ENCODE measurements at places on chromosomes 2 and 18.

DNA sequence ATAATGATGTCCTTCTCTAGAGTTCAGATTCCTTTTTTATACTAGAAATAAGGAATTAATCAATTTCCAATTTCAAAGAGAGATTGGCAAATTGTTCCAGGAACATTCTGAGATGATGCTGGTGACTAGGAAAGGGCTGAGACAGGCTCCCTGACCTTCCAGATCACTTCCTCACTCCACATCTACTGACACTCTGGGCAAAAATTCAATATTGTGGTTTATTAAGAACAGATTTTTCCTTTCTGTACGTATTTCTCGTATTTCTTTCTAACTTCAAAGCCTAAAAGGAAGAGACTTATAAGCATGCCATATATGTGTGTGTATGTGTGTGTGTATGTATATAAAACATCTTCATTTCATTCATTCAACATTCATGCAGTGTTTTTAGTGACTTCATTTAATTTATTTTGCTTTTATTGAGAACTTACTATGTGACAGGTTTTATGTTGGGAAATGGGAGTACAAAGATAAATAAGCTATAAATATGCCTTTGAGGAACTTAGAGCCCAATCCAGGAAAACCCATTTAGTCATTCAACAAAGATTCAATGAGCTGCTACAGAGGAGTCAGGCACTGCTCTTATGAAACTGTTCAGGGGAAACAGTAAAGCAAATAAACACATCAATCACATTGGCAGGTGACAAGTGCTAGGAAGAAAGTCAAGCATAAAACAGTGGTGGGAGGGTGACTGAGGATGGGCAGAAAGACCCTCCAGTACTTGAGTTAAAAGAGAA is 137.9 kb downstream of the RDH14 start:
- no peak for DNase-seq

DNA sequence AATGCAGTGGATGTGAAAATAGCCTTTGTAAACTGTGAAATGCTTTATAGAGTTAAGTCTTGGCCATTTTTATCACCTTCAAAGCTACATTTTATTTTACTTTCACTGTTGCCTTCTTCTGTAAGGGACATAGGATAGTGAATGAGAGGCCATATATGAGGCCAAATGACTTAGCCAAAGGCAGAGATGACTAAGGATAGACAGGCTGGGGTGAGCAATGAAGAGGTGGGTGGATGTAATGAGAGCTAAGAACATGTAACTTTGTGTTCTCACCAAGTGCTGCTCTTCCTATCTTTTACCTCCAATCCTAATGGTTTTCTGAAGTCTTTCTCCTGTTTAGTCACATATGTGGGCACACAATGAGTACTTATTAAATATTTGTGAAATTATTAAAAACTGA is 101.9 kb downstream of the MBD5 start:
- no peak for DNase-seq

DNA sequence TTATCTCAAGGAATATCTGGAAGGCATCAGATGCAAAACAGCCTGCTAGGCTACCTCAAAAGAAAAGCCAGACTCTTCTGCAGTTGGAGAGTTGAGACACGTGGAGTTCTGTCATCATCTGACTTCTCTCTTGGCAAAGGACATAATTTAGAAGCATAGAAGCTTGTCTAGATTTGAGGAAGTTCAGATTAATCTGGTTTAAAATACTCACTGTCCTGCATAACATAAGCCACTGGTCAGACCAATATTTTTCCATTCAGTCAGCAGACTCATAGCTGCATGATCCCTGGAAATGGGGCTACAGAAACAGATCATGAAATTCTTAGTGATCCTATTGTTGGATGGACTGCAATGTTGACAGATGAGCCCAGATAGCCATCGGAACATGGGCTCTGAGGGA is 349.0 kb downstream of the TXNL1 start:
- no peak for DNase-seq

DNA sequence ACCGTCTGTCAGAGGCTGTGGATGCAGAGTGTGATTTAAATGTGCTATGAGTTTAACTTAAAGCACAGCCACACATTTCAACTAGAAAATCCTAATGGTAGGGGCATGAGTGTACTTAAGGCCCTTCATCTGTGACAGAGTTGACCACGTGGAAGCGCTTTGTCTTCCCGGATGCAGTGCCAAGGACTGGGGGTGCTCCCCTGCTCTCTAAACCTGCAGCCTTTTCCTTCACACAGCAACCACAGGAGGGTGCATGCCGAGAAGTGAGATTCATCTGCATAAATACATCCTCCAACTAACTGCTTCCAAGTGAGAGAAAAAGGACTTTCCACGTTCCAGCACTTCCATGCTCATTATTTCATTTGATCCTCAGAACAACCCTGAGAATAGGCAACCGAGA is 149.6 kb downstream of the MYT1L start:
- DNase-seq: no peak

DNA sequence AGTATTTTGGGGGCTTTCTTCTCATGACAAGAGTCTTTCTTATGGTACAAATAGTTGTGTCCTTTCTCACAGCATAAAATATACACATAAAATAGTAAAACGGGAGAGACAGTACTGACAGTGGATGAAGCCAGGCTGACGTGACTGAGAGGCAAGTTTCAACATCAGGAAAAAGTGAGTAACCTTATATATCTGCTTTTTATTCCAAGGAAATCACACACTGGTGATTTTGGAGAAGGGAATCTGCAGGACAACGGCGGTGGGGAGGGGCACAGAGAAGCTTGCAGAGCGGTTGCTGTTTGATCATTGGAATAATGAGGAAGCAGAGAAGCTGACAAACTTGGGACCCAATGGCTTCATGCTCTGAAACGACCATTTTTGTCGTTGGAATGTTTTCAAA is 130.6 kb upstream of the ZNF236 start:
- no peak for DNase-seq

- DNase-seq: no peak
Measured at GRCh38 chr18:70442933-70443332, 154.1 kb downstream of the SOCS6 start.

GRCh38 chr18:36772241-36772723 is 56.5 kb downstream of the TPGS2 start:
- DNase-seq: no peak

- DNase-seq: no peak
Measured at GRCh38 chr2:236572482-236572881, 2.9 kb downstream of the ACKR3 start.

DNA sequence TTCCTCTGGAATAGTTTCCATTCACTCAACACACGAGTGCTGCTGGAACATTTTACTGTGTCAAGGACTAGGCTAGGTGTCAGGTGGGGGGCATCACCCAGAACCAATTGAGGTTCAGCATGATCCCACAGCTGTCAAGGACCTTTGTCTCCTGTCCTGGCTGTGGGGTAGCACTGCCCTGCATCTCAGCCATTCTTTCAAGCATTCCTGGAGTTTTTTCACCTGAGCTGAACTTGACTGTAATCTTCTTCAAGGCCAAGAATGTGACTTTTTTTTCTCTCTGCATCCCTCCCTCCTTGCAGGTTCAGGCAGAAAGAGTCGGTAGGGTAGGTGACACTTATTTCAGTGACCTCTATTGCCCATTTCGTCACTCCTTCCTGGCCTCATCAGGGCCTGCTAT is 3.5 kb downstream of the MAPK4 start:
- no peak for DNase-seq
